ENCODE measurements at places on chromosomes 12 and 14. TPM values are rescaled to one million over a fixed set of nuclear protein-coding genes. Genes with fewer than 3 reads are reported as not detected.

NR2C1 gene
- polyA plus RNA-seq, result 53.3 TPM

PRPF39 gene
- polyA plus RNA-seq, result 98.9 TPM

OASL gene
- polyA plus RNA-seq, result 0.72 TPM

OR6C2 gene
- not detected for polyA plus RNA-seq

MYO1H gene
- polyA plus RNA-seq, result not detected

TMEM121 gene
- polyA plus RNA-seq, result 3.7 TPM

TSPAN8 gene
- not detected for polyA plus RNA-seq

LIN52 gene
- 4.6 TPM for polyA plus RNA-seq

ERP29 gene
- 146 TPM for polyA plus RNA-seq

All from B cell (primary cell).